Left colon (tissue), 2 donors: ENCODE measurements at places on chromosomes 3 and 15.

DNA sequence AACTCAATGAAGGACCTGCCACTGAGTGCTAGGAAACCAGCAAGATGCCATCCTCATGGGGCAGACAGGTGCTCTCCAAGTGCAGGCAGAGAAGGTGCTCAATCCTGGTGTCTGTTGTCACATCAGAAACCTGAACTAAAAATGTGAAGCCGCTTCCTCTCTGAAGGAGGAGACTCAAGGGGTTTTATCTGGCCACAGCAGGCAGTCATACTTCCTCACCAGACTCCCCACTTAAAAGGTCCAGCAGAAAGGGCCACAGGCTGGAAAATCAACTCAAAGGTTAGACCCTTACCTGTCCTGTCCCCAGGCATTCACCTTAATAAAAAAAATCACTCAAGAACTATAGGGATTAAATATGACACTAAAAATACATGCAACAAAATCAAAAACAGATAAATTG, 4.8 kb downstream of the CCDC12 start:
- DNase-seq = no peak

GRCh38 chr15:82832601-82833361, 23.4 kb downstream of the WHAMM start:
- DNase-seq = no peak

DNA sequence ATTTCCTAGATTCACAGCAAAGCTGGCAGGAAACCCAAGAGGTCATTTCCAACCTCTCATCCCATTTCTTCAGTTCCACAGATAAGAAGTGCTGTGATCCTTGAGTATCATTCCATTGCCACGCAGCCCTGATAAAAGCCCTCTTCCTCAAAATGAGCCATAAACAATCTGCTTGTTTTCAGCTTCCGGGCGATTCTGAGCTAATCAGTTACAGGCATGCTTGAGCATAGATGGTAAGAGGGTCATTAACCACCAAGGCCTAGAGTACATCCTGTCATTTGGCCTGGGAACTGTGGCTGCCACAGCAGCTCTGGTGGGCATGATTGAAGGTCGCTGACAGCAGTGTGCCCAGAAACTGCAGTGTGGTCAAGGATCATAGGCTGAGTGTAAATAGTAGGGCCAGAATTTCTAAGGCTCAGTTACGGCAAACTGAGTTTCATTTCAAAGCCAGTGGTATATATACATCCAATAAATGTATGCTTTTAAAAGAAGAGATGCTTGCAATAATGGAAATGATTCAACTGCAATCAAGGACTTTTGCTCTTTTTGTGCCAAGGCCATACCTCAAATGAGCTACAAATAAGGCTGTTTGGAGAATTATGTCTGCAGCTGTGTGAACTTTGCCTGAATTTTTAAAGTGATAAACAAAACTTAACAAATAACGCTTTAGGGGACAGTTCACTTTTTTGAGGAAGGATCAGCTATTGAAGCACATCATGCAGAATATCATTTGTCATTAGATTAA, 47.3 kb downstream of the P3H2 start:
- peak; percentile 15 for DNase-seq

GRCh38 chr15:56996093-56996492, 77.6 kb downstream of the TCF12 start:
- no peak for DNase-seq

DNA sequence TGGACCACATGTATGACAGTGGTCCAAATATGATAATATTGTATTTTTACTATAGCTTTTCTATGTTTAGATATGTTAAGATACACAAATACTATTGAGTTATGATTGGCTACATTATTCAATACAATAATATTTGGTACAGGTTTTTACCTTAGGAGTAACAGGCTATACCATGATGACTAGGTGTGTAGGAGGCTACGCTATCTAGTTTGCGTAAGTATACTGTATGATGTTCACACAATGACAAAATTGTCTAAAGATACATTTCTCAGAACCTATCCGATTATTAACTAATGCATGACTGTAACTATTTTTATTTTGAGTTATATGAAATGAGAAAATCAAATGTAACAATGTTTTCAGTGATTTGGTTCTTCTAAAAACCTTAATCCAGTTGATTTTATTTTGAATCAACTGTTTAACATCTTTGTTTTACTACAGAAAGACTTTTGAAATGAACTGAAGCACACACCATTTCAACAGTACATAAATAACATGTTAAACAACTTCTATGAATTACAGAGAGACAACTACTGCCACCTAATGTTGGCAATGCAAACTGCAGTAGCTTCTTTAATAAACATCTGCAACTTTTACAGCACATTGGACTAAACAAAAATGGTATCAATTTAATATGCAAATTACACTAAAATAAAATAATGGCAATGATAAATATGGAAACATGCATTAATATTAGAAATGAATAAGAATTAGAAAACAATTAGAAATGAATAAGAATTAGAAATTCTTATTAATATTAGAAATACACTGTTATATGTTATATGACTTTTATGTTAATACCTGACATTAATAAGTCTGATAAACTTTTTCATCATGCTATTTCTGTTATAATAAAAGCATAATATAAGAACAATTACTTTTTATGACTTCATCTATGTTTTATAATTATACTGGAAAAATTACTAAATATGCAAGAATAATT, 255.7 kb downstream of the MBNL1 start:
- peak; percentile 40 for DNase-seq

- DNase-seq = no peak
These were observed 18.3 kb downstream of the STIMATE start for GRCh38 chr3:52879090-52879489.

- DNase-seq = no peak
These were observed 43.6 kb upstream of the COL6A6 start for GRCh38 chr3:130473416-130473815.

- no peak for DNase-seq
These were observed 29.8 kb upstream of the PLA2G4E start for GRCh38 chr15:42050484-42051255.

- DNase-seq = no peak
These were observed 10.6 kb downstream of the LRRC58 start for GRCh38 chr3:120338517-120338916.

- DNase-seq = no peak
These were observed 216.4 kb upstream of the DPPA4 start for GRCh38 chr3:109553591-109554371.

GRCh38 chr15:101242999-101243336, 8.9 kb downstream of the CHSY1 start:
- DNase-seq = no peak

- DNase-seq = no peak
These were observed 166.5 kb upstream of the TMCO5A start for GRCh38 chr15:37767841-37768455.

GRCh38 chr3:117688583-117688982, 979.0 kb downstream of the TUSC7 start:
- no peak for DNase-seq

- DNase-seq = no peak
These were observed 69.7 kb downstream of the ST8SIA2 start for GRCh38 chr15:92463352-92463751.
